GM18507 (cell line): ENCODE measurements at places on chromosomes 4 and X.

DNA sequence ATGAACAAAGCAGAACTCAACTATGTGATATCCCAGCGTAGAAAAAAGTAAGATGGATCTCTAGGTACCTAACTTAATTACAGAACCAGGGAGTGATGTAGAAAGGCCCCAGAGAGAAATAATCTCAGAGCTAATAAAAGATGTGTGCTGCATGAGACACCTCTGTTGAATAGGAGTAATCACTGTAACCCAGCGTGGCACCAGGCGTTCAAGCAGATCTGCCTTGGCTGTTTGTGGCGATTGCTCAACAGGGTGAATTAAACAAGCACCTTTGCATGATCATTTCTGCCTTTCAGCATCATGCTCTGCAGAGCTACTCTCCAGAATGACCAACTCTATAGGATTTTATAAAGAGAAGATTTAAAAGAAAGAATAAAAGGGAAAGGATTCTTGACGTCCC lies 81.7 kb upstream of the KCNIP4 start:
- no peak for DNase-seq

DNA sequence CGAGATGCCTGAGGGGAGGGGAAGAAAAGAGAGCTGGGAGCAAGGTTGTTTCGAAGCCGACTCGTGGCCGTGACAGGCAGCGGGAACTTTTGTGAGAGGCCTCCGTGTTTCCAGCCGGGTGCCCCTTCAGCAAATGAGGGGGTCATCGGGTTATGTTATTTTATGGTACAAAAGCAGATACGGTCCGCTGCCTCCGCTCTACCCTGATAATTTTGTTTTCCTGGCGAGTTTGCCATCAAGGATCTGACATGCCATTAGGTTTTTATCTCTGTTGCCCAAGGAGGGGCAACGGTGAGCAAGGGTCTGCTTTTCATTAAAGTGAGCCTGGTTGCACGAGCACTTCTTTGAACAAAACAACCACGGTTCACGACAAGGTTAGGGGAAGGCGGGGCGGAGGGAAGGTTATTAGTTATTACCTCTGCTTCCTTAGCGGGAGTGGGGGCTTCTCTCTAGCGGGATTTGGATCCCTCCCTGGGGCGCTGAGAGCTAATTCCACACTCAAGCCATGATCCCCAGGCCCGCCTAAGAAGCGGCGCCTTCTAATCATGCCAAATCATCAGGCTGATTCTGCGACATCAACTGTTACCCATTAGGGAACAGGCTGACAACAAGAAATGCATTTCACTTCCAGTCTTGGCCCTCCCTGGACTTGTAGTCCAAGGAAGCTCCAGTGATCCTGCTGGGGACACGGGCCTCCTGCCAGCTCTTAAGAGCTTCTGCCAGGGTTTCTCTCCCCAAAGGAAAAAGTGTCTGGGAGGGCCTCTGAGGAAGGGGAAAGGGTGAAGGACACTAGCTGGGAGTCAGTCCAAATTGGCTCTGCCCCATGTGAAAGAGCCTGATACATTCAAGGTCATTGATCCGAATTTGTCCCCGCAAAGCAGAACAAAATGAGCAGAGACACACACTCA lies 617.7 kb downstream of the MID1IP1 start:
- no peak for DNase-seq

DNA sequence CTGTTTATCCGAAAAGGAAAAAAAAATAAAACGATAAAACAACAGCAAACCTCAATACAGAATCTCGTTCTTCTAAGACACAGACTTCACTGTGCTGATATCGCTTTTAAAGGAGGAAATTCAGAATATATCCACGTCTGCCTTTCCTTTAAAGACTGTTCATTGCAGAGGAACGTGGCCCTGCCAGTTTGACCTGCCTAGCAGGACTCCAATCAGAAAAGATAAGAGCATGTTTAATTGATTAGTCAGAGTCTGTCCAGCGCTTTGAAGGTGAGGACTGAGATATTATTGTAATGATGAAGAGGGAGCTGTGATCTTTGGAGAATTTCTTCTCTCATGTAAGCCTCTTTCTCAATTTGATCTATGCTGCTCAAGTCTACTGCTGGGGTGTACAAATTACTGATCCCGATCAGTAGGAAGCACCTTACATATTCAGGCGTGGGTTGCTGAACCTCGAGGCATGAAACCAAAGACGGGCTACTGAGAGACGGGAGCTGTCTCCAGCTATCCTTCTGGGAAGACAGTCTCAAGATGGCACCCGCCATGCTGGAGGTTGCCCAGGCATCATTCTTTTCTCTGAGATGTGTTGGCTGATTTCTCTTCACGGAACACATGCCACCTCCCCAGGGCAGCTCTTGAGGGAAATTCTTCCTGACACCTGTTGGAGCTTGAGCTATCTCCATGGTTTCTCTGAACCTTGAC lies 146.1 kb downstream of the SHOX start:
- DNase-seq = no peak

DNA sequence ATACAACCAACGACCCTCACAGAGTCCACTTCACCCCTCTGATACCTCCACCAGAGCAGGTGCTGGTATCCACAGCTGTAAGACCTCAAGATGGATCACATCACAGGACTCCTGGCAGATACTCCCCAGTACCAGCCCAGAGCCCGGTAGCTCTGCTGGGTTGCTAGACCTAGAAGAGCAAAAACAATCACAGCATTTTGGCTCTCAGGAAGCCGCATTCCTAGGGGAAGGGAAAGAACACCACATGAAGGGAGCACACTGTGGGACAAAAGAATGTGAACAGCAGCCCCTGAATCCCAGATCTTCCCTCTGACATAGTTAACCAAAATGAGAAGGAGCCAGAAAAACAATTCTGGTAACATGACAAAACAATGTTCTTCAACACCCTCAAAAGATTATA lies 303.1 kb upstream of the GRIA3 start:
- no peak for DNase-seq

DNA sequence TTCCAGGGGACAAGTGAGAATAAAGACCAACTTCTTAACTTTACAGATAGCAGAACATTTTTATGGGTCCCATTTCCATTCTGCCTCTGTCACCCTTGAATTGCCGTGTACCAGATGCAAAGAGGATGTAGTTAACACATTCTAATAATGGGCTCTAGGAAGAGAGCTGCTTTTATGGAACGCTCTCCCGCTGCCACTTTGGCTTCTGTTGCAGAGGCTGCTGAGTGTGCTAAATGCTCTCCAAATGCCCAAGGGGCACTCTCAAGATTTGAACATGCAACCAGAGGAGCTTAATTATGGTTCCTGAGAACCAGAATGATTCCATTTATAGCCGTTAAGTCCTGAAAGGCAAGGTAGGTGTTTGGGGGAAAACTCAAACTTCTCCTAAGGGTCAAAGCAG lies 28.1 kb upstream of the GPC3 start:
- DNase-seq = no peak

DNA sequence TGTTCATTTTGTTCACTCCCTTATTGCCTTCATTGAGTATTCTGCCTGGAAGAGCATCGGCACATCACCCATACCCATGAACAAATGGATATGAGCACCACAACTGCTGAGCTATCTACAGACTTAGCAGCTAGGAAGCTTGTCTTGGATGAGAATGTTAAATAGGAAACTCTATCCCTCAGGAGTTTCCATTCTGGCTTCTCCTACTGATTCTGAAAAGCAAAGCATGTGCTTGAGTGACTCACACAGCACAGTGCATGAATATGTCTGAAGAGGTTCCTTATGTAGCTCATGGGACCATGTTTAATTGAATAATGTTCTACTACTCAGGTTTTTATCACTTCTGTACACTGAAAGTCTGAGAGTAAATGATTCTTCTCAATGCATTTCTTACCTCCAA lies 57.3 kb upstream of the MXRA5 start:
- no peak for DNase-seq

- no peak for DNase-seq
Observed at GRCh38 chr4:10706236-10706635, 21.7 kb upstream of the CLNK start.

- no peak for DNase-seq
Observed at GRCh38 chr4:163404580-163404979, 60.9 kb downstream of the NPY5R start.

- DNase-seq = no peak
Observed at GRCh38 chr4:25916870-25917269, 2.9 kb downstream of the SMIM20 start.

GRCh38 chr4:141210168-141210567 lies 10.5 kb upstream of the ZNF330 start:
- no peak for DNase-seq

DNA sequence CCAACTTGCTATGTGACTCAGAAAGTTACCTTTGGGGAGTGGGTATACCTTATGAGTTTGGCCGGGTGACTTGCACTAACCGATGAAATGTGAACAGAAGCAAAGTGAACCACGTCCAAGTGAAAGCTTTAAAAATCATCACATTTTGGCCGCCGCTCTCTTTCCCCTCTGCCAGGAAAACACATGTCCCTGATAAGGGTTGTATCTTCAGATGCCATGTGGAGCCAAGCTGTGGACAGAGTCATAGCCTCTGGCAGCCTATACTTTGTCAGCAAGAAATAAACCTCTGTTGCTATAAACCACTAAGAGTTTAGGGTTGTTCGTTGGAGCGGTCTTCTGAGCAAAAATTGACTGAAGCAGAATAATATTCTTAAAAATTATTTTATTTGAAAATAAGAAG lies 92.3 kb downstream of the PRDM5 start:
- DNase-seq = no peak

GRCh38 chrX:30586516-30586915 lies 8.9 kb upstream of the TASL start:
- no peak for DNase-seq

GRCh38 chr4:111697176-111697942 lies 447.9 kb upstream of the FAM241A start:
- DNase-seq = no peak

- no peak for DNase-seq
Observed at GRCh38 chr4:8649631-8650361, 57.2 kb downstream of the CPZ start.

GRCh38 chrX:85111347-85111746 lies 107.7 kb downstream of the APOOL start:
- DNase-seq = no peak

GRCh38 chr4:52019936-52020657 lies at the start of gene LRRC66:
Gene LRRC66 (minus strand): TSS chr4:52020363. CDS start chr4:52017613, 2,750 bp downstream.
- DNase-seq = no peak

- DNase-seq = no peak
Observed at GRCh38 chr4:38523054-38523453, 140.9 kb upstream of the KLF3 start.

- no peak for DNase-seq
Observed at GRCh38 chr4:186939766-186940165, 216.1 kb upstream of the FAT1 start.

- no peak for DNase-seq
Observed at GRCh38 chrX:1493412-1493811, 40.7 kb upstream of the ASMTL start.

DNA sequence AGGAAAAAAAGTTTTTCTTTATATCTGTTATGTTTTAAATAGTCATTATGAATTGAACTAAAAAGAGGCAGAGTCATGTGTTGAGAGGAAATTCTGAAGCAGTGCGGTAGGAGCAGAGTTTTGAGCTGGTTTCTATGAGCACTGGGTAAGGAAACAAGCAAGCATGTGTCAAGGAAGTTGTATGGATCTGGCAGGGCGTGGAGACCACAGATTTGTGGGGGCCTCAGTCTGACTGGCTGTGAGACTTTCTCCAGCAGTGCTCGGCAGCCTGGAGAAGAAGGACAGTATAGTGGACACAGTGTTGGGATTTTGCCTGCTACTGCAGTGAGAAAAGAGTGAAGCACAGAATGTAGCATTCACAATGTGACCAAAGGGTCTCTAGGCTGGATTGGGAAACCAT lies 399.1 kb downstream of the INPP4B start:
- DNase-seq = no peak

GRCh38 chr4:92305148-92305877 lies 1.5 kb downstream of the GRID2 start:
- no peak for DNase-seq

GRCh38 chr4:7937006-7937405 lies 2.7 kb downstream of the AFAP1 start:
- DNase-seq = no peak

DNA sequence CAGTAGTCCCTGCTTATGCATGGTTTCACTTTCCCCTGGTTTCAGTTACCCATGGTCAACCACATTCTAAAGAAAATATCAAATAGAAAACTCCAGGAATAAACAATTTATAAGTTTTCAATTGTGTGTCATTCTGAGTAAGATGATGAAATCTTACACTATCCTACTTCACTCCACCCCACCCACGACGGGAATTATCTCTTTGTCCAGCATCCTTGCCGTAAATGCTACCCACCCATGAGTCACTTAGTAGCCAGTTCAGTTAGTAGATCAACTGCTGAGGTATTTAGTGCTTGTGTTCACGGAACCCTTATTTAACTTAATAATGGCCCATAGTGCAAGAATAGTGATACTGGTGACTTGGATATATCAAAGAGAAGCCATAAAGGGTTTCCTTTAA lies 91.4 kb downstream of the KLHL13 start:
- DNase-seq = no peak

- no peak for DNase-seq
Observed at GRCh38 chr4:138512756-138513155, 270.6 kb upstream of the SLC7A11 start.

DNA sequence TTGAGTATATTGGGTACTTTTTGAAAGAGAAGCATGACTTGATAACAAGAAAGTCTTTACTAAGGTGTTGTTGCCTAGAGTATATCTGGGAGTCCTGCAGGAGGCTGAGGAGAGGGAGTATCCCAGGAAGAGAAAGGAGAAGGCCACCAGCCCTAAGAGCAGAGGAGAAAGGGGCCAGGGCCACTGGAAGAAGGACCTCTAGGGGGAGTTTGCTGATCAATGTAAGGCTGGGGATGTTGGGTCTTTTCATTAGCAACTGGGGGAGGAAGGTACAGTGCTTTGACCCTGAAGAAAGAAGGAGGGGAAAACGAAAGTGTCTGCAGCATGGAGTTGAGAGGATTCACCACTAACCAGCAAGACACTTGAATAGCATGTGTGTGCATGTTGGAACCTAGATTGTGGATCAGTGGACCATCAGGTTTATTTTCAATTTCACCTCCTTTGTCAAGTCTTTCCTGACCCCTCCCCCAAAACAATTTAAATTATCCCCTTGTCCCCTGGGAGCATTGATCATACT lies 4.5 kb downstream of the SMIM9 start:
- no peak for DNase-seq

DNA sequence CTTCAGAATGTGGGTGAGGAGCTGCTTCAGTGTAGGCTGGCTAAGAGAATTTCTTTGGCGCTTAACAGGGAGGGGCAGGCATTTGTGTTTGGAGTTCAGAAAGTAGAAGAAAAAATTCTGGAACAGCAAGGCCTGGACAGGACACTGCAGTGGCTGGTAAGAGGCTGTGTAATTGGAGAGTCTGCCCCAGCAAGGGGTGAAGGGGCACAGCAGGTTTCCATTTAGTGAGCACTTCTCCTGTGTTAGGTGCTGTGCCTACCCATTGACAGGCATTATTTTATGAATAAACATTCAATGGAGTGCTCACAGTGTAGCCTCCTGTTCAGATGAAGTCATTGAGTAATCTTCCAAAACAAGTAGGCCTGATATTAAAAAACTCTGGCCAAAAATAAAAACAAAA lies 10.7 kb upstream of the CPE start:
- no peak for DNase-seq
